T-helper 2 cell treated with Interferon-gamma antibody and Interleukin-4, amounts not matched to agents 5 μg/mL and 100 μg/mL, for 36 hours (primary cell): ENCODE measurements at places on chromosomes 4 and X.

DNA sequence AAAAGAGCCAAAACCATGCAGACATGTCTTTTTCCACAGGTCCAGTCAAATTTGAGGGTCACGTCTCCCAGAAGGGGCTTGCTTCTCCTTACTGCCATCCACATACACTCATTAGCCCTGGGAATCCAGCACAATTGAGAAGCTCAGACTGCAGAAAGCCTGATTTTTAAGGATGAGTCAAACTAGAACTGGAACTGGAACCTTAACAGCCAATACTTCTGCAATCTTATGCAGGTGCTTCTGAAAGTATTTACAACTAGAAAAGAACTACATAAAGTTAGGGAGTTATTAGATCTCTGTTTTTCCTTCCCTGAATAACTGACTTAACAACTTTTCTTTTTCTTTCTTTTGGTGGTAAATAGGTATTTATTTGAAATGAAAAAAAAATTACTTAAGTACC is 86.3 kb downstream of the CDS1 start:
- DNase-seq: no peak

- no peak for DNase-seq
These were observed 79.7 kb downstream of the BCOR start for GRCh38 chrX:40018041-40018440.

DNA sequence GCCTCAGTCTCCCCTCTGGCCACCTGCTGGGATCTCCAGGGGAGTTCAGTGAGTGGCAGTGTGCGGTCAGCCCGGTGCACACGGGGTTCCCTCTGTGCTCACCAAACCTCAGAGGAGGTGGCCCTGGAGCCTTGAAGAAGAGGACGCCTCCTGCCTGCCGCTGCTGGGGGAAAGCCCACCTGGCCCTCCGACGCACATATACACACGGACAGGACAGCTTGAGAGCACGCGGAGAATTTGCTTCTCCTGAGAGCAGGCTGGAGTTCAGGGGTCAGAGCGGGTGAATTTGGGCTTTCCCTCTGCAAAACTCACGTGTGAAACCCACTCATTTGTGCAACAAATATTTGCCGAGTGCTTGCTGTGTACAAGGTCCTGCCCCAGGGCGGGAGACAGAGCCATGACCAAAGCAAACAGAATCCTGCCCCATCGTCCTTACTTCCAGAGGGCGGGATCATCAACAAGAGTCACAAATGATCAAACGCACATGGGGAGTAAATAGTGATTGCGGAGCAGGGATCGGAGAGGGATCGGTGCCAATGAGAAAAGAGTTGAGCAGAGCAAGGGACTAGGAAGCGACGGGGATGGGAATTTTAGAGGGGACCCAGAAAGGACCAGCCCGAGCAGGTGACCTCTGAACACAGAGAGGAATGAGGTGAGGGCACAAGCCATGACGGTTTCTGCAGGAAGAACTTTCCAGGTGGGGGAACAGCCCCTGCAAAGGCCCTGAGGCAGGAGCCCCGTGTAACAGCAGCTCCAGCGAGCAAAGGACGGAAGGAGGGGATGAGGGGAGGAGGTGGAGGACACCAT is 17.6 kb downstream of the BLOC1S4 start:
- DNase-seq: no peak

GRCh38 chr4:103011378-103012025 is 8.0 kb downstream of the SLC9B1 start:
- DNase-seq: no peak

- no peak for DNase-seq
These were observed 1020.5 kb upstream of the AGA start for GRCh38 chr4:178462710-178463109.

DNA sequence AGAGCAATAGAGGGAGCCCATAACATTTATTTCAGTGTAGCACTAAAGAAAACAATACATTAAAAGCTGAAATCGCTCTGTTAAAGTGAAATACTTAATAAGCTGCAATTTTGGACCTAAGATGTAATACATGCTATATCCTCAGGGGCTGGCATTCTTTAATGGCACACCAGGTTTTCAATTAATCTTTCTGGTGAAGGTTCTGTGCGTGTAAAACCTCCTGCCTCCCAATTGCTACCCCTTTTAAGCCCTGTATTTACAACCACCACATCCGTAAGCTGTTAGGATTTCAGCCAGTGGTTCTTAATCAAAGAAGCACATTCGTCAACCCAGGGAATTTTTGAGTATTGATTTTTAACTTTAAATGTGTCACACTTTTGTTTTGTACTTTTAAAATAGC is 7.6 kb upstream of the COMMD8 start:
- DNase-seq: no peak

DNA sequence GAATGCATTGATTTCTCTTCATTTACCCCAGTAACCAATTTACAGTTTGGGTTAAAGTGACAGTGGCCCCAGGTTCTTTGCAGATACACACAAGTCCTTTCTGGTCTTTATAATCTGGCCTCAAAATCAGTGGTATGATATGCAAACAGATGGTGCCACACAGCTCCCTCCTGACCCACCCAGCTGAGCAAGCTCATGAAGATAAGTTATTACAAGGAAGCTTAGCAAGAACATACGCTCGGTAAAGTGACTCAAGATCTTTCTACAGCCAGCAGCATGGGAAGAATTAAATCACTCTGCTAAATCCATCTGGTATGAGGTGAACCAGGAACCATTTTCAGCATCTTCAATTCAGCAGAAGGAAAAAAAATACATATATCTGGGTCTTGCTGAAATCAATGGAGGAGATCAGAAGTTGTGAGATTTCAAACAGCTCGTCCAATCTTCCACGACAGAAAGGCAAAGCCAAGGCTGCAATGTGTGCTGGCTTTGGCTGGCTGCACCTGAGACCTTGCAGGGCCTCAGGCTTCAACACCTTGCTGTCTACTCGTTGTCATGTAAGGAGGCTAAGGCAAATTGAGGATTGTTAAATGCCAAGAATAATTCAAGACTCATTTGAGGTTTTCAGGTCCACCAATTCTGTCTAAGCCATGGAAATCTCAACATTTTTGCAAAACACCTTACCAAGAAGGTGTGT is 28.2 kb downstream of the SEL1L3 start:
- DNase-seq: no peak

DNA sequence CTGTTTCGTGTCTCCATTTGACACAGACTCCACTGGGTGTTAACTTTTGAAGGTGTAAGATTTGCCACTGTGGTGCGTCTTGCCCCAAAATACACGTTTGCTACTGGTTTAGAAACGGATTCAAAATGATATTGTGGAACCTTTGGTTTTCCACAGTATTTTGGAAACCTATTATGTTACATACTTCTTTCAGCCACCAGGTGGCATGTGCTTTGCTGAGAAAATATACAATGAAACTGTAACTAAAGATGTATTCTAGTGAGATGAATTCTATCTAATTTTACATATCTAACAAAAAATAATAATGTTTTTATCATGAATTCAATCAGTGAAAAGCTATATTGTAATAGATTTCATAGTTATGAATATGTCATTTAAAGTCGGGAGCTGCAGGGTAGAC is 28.4 kb upstream of the SLITRK4 start:
- DNase-seq: no peak

GRCh38 chrX:66200050-66200664 is 36.1 kb downstream of the HEPH start:
- DNase-seq: no peak

DNA sequence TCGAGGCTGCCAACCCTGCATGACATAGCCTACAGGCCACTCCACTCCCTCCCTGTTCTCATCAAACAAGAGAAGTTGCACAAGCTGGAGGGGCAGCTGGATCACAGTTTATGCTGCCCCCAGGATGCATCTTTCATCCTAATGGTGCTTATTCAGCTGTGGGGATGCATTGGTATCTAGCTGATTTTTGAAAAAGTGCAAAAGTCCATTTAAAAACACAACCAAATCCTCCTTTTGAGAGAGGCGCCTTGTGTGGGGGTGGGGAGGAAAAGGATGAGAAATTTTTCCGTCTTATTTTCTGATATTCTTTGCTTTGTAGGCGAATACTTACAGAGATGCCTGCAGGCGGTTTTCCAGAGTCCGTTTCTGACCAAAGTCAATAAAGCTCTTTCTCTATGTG is 276.4 kb upstream of the BOD1L1 start:
- no peak for DNase-seq

- no peak for DNase-seq
These were observed 33.7 kb downstream of the SH3RF1 start for GRCh38 chr4:169236873-169237626.

DNA sequence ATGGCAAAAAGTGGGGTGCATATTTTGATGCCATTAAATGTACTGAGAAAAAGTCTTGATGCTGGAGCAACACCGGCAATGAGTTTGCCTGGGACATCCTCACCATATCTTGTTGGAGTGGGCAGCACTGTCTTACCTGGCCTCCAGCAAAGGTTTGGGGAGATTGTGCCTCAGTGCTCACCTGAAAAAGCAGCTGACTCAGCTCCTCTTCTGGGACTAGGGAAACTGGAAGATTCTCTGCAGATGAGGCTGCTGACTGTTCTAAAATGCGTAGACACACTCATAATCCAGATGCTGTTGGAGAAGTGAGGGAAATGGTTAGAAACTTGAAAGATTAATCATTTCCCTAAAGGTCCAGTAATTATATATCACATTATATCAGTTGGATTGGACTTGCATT is 593.7 kb upstream of the HS3ST1 start:
- DNase-seq: no peak

GRCh38 chrX:152079768-152080167 is 58.6 kb downstream of the MAGEA10 start:
- no peak for DNase-seq

GRCh38 chr4:110962616-110963015 is 339.7 kb upstream of the PITX2 start:
- DNase-seq: no peak

- DNase-seq: no peak
These were observed 9.0 kb downstream of the SEC24D start for GRCh38 chr4:118826723-118827444.

GRCh38 chrX:42673301-42673810 is 104.6 kb downstream of the PPP1R2C start:
- no peak for DNase-seq

- DNase-seq: no peak
These were observed 1.5 kb downstream of the SRPK3 start for GRCh38 chrX:153782313-153782712.

DNA sequence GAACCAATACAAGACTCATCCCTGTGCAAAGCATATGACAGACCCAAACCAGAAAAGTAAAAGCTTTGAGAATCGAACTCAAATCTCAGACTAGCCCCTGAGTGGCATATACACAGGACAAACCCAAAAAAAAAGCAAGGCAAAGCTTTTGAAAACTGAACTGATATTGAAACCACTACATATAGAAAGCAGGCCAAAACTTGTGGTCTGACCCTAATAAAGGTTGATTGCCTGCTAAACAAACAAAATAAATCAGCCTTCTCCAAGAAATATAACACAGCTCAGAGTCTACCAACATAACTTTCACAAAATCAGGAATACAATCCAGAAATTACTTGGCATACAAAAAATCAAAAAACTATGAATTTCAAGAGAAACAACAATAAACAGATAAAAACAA is 40.3 kb downstream of the LRBA start:
- no peak for DNase-seq

- DNase-seq: no peak
These were observed 459.8 kb downstream of the FSTL5 start for GRCh38 chr4:161704040-161704439.

DNA sequence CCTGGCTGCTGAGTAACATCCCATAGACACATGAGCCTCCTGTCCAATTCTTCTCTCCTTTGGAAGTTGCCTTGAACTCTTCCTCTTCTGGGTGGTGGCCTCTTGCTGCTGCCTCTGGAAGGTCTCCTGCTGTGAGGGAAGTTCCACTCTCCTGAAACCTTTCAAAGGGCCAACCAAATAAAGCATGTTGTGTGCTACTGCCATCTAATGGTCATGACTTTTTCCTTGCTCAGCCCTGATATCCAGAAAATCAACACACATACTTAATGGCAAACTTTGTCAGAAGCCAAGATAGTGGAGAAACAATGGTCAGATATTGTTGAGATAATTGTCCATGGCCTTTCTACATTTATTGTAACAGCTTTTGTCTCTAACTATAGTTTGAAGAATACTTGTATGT is 19.1 kb upstream of the ZXDA start:
- DNase-seq: no peak

GRCh38 chr4:157514711-157515110 is 294.2 kb downstream of the GRIA2 start:
- DNase-seq: no peak

- DNase-seq: no peak
These were observed 165.3 kb upstream of the DGKK start for GRCh38 chrX:50635817-50636365.

GRCh38 chr4:80911458-80911857 is 119.0 kb upstream of the BMP3 start:
- DNase-seq: no peak
